ENCODE measurements at places on chromosomes 4 and X. TPM values are rescaled to one million over a fixed set of nuclear protein-coding genes. Genes with fewer than 3 reads are reported as not detected.

DNA sequence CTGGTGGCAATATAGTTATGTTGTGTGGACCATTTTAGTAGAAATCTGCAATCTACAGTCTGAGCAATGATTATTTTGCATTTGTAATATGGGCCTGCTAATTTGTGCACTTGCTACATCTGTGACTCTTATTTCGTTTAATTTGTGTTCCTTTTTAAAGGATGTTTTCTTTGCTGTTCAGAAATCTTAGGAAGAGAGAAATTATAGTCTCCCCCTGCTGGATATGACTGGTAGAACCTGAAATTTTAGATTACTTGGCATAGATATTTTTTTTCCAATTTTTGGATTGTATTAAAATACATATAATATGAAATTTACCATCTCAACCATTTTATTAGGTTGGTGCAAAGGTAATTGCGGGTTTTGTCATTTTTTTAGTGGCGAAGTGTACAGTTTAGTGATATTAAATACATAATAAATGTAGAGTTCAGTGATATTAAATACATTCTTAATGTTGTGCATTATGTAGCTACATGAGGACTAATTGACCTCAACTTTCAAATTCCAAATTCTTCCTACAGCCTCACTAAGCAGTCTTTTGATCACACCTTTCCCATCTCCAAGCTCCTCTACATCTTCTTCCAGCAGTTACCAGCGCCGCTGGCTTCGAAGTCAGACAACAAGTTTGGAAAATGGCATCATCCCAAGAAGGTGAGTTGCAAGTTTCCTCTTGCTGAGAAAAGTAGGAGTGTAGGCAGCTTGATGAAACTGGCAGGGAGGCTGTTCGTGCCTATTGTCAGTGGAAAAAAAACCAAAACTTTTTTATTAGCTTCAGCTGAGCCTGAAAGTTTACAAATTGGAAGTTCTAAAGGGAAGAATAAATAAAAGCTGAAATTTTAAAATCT lies 82.2 kb downstream of the FNIP2 start:
- DNase-seq: peak; percentile 57

DNA sequence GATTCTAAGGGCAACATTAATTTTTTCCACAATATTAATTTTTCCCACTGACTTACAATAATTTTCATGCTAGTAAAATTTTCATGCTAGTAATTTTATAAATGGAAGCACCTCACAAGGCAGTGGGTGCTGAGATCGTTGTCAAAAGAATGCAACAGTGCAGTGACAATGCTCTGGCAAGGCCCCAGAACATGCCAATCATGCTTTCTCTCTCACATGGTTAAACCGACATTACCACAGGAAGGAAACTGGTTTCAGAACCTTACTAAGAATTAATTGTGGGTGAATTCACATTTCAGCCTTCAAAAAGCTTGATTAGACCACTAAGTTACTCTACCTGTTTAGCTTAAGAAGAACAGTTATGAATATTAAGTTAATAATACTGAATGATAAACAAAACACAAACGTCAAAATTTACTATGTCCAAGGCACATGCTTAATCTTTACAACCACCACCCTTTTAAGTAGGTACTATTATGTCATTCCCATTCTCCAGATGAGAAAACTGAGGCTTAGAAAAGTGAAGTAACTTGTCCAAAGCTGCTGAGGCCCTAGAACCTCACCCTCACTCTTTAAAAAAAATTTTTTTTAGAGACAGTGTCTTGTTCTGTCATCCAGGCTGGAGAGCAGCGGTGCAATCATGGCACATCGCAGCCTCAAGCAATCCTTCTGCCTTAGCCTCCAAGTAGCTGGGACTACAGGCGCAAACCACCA lies 10.0 kb upstream of the OPHN1 start:
- DNase-seq: peak; percentile 32

COL4A5 gene
- 14.4 TPM for total RNA-seq

DNA sequence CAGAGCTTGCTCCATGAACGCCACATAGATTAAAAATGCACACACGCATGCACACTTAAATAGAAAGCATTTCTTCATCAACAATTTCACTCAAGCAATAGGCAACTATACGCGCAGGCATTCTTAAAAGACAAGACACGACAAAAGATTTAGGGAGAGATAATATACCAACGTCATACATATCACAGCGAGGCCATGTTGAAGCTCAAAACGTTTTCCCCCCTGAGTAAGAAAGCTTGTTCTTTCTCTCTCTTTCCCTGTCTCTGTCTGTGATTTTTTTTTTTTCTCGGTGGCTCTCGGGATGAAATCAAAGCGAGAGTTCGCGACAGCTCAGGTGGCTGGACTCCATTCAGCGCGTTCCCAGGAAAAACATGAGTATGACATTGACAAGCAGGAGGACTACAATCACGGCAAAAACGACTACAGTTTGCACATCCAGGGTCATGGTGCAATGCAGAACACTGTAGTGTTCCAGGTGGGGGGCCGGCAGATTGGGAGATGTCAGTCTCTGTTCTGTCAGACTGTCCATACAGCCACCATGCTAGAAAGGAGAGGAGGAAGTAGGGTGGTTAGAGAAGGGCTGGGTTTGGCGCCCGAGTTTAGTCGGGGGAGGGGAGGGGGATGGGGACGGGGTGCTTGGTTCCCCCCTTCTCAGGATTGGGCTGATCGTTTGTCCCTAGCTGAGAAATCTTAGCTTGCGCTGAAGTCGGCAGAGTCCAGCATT lies 30.7 kb downstream of the ARHGEF9 start:
- DNase-seq: peak; percentile 59

- no peak for DNase-seq
Measured at GRCh38 chr4:53009824-53010223, 147.7 kb downstream of the RASL11B start.

- no peak for DNase-seq
Measured at GRCh38 chrX:16910376-16910775, 36.1 kb upstream of the REPS2 start.

FAM9B gene
- total RNA-seq: not detected

DNA sequence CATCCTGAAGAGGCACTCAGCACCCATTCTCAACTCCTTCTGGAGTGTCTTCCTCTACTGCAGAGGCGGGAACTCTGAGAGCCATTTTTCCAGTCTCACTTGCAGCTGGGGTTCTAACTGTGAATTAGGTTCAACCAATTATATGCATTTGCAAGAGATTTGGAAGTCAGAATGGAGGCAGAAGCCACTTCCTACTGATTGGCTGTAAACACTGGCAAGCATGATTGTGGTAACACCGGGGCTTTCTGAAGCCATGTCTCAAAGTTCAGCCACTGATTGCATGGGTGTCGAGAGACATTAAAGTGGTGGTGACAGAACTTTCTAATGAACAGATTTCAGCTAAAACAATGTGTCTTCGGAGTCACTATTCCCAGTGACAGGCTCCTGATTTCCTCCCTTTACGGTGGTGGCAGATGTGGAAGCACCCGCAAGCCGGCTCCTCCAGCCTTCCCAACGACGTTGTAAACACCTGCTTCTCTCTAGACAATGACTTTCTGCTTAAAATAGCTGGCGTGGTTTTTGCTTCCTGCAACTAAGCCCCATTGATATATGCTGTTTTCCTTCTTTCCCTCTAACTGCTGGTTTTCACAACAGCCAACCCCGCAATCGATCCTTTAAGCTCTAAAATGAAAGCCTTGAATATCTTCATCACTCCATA lies 92.0 kb downstream of the IRF2 start:
- DNase-seq: no peak

UGT2B10 gene
- total RNA-seq: not detected

- DNase-seq: peak; percentile 62
Measured at GRCh38 chr4:54930226-54930625, 195.2 kb downstream of the KDR start.

- no peak for DNase-seq
Measured at GRCh38 chr4:82543131-82543530, 18.7 kb downstream of the TMEM150C start.

NKX3-2 gene
- under 0.01 TPM for total RNA-seq

EDA2R gene
- total RNA-seq: 17.6 TPM

RAB33A gene
- 3.3 TPM for total RNA-seq

DNA sequence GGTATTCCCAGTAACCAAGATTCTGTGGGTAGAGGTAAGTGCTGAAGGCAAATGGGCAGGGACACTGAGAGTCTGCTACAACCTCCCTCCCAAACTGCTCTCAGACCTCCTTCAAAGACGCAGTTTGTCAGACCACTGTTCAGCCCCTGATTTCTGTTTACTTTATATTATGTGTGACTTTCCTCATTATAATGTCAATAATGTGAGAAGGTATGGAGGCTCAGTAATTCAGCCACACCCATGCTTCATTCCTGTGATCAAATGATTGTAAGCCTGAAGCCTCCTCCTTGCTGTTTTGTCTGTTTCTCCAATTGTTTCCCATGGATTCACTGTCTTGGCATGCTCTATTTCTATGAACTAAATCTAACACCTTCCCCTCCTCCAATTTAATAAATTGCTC lies 75.6 kb downstream of the SYTL5 start:
- no peak for DNase-seq

BEX2 gene
- total RNA-seq: not detected

- no peak for DNase-seq
Measured at GRCh38 chrX:120308558-120308957, 2.7 kb downstream of the TMEM255A start.

DNA sequence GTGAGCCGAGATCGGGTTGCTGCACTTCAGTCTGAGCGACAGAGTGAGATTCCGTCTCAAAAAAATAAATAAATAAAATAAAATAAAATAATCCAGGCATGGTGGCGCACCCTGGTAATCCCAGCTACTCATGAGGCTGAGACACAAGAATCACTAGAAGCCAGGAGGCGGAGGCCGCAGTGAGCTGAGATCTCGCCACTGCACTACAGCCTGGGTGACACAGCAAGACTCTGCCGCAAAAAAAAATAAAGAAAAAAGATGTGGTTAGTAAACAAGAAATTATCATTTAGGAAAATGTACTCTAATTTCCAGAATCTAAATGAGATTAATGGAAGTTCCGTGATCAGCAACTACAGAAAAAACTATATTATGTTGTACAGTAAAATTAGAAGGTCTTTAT lies 14.5 kb upstream of the LRBA start:
- no peak for DNase-seq

GPRASP1 gene
- 0.54 TPM for total RNA-seq

GRCh38 chr4:36773467-36773866 lies 471.1 kb upstream of the NWD2 start:
- no peak for DNase-seq

CLDN22 gene
- total RNA-seq: not detected

GRCh38 chr4:180521181-180521580 lies 1722.0 kb upstream of the TENM3 start:
- no peak for DNase-seq

DNA sequence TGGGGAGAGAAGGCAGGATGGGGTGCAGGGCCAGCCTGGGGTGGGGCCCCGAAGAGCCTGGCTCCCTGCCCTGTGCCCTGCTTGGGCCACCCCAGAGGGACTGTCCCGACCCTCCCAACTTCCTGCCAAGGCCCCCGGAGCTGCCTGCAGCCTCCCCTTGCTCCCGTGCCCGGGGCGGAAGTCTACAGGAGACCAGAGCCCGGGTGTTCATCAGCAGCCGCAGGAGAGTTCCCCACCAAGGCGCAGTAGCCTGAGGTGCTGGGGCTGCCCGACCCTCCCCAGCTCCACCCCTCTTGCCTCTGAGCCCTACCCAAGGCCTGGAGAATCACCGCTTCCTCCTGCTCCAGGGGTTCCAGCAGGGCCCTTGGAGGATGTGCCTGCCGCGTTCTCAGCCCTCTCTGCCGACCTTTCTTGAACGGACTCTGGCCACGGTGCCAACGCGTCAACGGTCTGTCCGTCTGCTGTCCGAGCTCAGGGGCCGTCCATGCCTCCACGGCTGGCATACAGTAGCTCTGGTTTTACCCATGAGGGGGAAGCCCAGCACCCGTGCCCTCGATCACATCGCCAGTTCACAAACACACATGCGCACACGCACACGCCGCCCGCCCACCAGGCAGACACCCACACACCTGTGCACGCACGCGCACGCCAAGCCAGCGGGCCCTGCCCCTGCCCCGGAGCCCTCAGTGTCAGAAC lies 36.0 kb upstream of the SPON2 start:
- no peak for DNase-seq

SULT1B1 gene
- 2.6 TPM for total RNA-seq
